Lower lobe of right lung (tissue), 2 donors: ENCODE measurements at places on chromosomes 5 and 9. TPM values are rescaled to one million over a fixed set of nuclear protein-coding genes. Genes with fewer than 3 reads are reported as not detected.

Gene SRA1
- 21.4 TPM for total RNA-seq

Gene SOWAHA
- 0.18 TPM for total RNA-seq

Gene ARHGEF37
- total RNA-seq, result 13.5 TPM

Gene SPATA6L
- 16.3 TPM for total RNA-seq

Gene PCDHA6
- 0.50 TPM for total RNA-seq

DNA sequence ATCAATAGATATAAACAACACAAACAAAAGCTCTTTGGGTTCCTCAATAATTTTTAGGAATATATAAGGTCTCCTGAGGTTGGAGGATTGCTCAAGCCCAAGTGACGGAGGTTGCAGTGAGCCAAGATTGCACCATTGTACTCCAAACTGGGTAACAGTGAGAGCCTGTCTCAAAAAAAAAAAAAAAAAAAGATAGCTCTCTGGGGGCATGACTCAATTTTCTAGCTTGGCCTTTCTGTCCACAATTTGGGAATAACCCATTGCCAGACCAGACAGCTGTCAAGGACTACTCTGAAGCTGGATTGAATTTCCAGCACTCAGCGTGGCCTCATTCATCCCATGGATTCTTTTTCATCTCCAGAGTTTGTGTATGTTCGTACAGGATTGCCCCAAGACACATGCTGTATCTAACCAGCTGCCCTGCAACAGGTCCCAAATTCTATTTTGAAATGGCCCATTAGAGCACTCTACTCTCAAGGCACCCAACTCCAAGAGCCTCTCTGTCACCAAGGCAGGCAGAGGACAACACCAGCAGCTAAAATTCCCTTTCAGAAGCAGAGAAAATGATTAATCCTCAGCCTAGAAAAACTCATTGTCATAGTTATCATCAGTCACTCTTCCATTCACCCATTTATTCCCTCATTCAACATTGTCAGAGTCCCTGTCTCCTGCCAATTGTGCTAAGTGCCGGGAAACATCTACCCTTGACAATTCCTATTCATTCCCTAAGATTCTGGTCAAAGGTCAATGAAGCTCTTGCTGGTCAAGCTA, 8.7 kb downstream of the FAM193B start:
- peak; percentile 62 for DNase-seq
- H3K4me3 ChIP-seq, result no peak overlapping the region
- no peaks in the 10 kb centered on the region for H3K27me3 ChIP-seq
- H3K27ac ChIP-seq, result peak overlapping the region; percentile 58
- peaks cover 4% of the 10 kb centered on the region for H3K36me3 ChIP-seq
- peaks cover 50% of the 10 kb centered on the region for H3K4me1 ChIP-seq

DNA sequence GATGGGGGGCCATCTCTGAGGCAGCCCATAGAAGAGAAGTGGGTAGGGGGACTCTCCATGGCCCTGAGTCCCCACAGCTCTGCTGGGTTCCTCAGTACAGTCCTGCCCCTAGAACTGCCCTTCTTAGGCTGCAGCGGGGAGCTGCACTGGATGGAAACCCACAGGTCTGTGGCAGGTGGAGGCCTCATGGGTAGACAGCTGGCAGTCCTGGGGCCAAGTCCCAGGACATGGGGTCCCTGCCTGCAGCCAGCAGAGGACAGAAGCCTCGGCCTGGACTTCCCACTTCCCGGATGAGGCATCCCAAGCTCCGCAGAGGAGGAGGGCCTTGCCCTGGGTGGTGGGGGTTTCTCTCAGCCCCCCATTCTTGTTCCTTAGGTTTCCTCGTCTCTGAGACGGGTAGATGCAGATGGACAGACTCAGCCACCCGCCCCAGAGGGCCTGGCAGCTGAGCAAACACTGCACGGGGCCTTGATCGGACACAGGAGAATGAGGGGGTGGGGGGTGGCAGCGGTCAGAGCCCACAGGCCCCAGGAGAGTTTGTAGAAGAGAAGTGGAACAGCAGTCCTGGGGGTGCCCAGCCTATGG, 153.8 kb downstream of the C9orf50 start:
- H3K4me3 ChIP-seq, result no peak overlapping the region
- no peak overlapping the region for H3K27ac ChIP-seq
- H3K4me1 ChIP-seq, result peaks cover 24% of the 10 kb centered on the region
- H3K36me3 ChIP-seq, result no peaks in the 10 kb centered on the region
- H3K27me3 ChIP-seq, result no peaks in the 10 kb centered on the region
- no peak for DNase-seq

DNA sequence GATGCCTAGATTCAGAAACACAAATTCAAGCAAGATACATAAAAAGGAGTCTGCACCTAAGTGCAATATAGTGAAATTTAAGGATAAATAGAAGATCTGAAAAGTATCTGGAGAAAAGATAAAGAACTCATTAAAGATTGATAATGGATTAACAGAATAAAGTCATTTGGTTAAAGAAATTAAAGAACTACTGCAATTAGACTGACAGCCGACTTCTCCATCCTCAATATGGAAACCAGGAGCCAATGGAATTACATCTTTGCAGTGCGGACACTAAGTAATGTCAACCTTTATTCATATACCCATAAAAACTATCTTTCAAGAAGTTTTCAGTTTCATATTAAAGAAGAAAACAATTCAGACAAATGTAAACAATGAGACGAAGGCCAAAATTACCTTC, 81.0 kb downstream of the MRPL36 start:
- H3K27ac ChIP-seq, result no peak overlapping the region
- no peak for DNase-seq
- no peak overlapping the region for H3K4me3 ChIP-seq
- peaks cover 2% of the 10 kb centered on the region for H3K27me3 ChIP-seq
- H3K4me1 ChIP-seq, result no peaks in the 10 kb centered on the region

DNA sequence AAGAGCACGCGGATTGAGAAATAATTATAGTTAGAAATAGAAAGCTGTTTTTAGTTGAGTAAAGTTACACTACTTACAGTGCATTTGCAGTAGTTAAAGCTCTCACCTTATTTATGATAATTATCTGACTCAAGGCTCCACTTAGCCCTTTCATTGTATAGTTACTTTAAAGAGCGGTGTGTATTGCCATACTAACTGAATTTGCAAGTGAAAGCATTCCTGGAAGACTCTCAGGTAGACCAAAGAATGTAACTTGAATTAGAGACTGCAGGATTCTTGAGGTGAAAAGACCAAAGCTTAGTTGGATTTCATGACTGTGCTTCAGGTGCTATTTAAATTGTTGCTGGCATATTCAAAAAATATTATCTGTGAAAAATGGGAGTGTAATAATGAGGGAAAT, 4.2 kb upstream of the RASA1 start:
- no peaks in the 10 kb centered on the region for H3K27me3 ChIP-seq
- no peaks in the 10 kb centered on the region for H3K36me3 ChIP-seq
- no peak for DNase-seq
- peaks cover 5% of the 10 kb centered on the region for H3K4me1 ChIP-seq
- no peak overlapping the region for H3K4me3 ChIP-seq

GRCh38 chr5:128644863-128645262, 106.8 kb upstream of the FBN2 start:
- H3K27me3 ChIP-seq, result no peaks in the 10 kb centered on the region
- H3K4me3 ChIP-seq, result no peak overlapping the region
- no peaks in the 10 kb centered on the region for H3K36me3 ChIP-seq
- H3K27ac ChIP-seq, result no peak overlapping the region
- no peaks in the 10 kb centered on the region for H3K4me1 ChIP-seq
